ENCODE measurements at places on chromosomes 6 and 20.

GRCh38 chr6:134707342-134708031 lies 242.4 kb downstream of the ALDH8A1 start:
- DNase-seq: no peak

GRCh38 chr6:65126667-65127066 lies 580.4 kb downstream of the EYS start:
- no peak for DNase-seq

- DNase-seq: no peak
These were observed 121.3 kb downstream of the KIF16B start for GRCh38 chr20:16451982-16452381.

DNA sequence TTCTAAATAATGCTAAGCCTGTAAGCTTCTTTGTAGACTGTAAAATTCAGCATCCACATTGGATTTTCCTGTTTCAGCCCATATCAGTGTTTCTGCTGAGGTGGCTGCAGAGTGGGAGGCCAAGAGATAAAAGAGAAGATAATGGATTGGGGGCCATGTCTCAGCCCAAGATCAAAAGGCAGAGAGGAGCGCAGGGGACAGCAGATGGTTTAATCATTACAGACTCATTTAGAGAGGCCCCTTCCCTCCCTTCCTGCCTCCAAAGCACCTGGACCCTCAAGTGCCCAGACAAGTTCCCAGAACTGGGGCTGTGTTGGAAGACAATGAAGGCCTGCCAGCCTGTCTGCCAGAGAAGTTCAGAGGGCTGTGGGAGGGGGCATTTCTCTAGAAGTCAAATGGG lies 20.4 kb upstream of the CTNNBL1 start:
- DNase-seq: no peak

DNA sequence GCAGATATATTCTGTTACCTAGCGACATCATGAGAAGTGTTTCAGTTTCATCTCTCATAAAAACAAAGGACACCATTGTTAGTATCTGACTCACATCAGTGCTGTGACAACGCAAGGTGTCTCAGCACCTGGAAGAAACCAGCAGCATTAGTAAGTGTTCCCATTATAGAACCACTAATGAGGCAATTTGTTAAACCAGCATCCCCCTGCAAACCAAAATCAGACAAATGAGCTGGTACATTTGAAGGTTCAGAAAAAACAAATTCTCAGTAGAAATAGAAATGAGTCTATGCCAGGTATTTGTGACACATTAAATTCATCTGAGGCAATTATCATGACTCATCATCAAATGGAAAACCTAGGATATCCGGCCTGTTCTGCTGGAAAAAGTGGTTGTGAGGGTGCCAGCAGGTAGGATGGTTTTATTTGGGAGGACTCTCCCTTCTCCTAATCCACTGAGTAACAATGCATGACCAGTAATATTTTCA lies 151.7 kb downstream of the TMEM200A start:
- no peak for DNase-seq

DNA sequence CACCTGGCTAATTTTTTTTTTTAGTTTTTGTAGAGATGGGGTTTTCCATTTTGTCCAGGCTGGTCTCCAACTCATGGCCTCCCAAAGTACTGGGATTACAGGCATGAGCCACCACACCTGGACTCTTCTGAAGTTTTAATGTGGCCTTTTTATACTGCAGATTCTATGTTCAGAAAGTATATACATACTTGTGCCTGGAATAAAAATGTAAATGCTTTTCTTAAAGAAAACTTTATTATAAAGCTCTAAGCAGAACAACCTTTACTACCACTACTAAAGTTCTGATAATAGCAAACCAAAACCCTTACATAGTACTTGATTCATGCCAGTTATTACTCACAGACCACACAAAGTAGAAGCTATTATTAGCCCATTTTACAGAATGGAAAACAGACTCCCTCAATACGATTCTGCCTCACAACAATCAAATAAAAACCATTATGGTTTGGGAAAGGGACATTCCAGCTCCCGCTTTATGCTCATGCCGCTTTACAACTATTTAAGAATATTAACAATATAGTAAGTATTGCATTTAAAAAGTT lies 5.3 kb downstream of the PHIP start:
- no peak for DNase-seq

GRCh38 chr20:63856098-63856511 lies 5.2 kb upstream of the ABHD16B start:
- no peak for DNase-seq

DNA sequence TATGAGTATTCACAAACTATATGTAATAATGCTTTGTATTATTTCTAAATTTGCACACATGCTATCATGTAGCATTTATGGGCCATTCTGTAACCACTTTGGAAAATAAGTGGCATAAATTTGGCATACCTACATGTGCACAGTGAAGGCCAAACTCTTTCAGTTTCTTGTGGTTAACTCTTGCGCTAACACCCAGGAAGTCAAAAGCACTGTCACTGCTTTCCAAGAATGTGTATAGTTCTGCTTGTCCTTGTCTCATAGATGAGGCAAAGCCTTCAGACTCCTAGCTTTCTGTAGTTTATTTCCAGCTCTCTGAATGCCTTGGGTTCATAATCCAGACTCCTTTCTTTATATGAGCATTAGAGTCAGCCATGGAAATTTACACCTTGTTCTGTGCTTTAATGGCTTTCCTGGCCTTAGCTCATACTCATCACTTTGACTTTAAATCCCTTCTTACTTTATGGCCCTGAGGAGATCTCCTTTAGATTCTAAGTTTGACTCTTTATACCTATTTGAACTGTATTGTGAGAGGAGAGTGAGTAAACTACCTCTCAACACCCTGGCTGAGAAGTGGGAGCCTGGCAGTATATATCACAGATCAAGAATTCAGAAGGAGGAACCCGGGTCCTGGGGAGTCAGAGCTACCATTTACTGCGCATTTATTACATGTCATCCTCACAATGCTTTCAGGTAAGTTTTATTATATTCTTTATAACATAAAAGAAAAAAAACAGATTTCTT lies 949 bp upstream of the SLC17A3 start:
- no peak for DNase-seq

GRCh38 chr6:132412656-132413498 lies 11.6 kb upstream of the MOXD1 start:
- no peak for DNase-seq

GRCh38 chr6:110415086-110415916 lies at the start of gene DDO:
Gene DDO, minus strand, starts transcription at chr6:110415575. Its CDS starts 2,113 bp downstream, at chr6:110413462.
- no peak for DNase-seq
